ENCODE measurements at places on chromosomes 6 and 20. TPM values are rescaled to one million over a fixed set of nuclear protein-coding genes. Genes with fewer than 3 reads are reported as not detected.

DOP1A gene
- total RNA-seq, result 18.2 TPM

MYH7B gene
- total RNA-seq, result 0.11 TPM

NFATC2 gene
- total RNA-seq, result 0.51 TPM

EDN1 gene
- 1.8 TPM for total RNA-seq

SLC22A23 gene
- 7.3 TPM for total RNA-seq

SCRT2 gene
- total RNA-seq, result not detected

PRDM1 gene
- total RNA-seq, result 2.7 TPM

SCAF8 gene
- 22.3 TPM for total RNA-seq

SLC22A1 gene
- total RNA-seq, result not detected

MUC21 gene
- total RNA-seq, result not detected

SRMS gene
- not detected for total RNA-seq

DNA sequence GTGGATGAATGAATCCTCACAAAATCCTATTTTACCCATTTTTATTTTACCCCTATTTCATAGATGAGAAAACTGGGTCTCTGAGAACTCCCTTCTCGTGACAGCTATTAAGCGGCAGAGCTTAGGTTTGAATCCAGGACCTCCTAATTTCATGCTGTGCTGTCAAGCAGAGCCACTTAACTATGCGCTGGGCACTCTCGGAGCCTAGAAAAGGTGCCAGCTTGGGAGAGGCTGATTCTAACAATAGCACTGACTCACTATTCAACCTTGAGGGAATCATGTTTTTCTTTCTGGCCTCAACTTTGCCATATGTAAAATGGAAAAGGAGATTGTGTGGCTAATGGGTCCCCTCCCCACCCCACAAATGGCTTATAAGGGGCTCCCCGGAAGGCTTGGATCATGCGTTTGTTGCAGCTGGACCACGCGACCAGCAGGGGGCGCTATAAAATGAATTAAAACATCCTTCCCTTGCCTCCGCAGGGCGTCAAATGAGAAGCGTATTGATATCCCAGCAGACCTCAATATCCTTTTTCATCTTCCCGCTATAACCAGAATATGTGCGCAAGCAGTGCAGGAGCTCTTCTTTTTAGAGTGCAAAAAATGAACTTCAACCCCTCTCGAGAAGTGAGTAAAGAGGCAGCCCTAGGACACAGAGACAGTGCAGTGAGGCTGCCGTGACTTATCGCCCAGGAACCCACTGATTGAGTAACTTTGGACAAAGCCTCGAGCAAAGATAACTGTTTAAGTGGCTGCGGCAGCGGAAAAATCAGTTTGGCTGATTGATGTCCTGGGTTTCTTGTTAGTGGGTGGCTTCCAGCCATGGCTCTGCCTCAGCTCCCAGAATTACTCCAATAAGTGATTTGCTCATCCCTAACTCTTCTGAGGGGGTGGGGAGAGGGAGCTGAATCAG, 12.8 kb upstream of the PDYN start:
- H3K36me3 ChIP-seq, result no peaks in the 10 kb centered on the region
- H3K4me1 ChIP-seq, result peaks cover 16% of the 10 kb centered on the region
- no peak overlapping the region for H3K4me3 ChIP-seq
- peak; percentile 90 for DNase-seq

- no peaks in the 10 kb centered on the region for H3K27me3 ChIP-seq
- DNase-seq, result no peak
- no peaks in the 10 kb centered on the region for H3K4me1 ChIP-seq
Observed at GRCh38 chr20:42688576-42688975, 501.1 kb downstream of the PTPRT start.

DNA sequence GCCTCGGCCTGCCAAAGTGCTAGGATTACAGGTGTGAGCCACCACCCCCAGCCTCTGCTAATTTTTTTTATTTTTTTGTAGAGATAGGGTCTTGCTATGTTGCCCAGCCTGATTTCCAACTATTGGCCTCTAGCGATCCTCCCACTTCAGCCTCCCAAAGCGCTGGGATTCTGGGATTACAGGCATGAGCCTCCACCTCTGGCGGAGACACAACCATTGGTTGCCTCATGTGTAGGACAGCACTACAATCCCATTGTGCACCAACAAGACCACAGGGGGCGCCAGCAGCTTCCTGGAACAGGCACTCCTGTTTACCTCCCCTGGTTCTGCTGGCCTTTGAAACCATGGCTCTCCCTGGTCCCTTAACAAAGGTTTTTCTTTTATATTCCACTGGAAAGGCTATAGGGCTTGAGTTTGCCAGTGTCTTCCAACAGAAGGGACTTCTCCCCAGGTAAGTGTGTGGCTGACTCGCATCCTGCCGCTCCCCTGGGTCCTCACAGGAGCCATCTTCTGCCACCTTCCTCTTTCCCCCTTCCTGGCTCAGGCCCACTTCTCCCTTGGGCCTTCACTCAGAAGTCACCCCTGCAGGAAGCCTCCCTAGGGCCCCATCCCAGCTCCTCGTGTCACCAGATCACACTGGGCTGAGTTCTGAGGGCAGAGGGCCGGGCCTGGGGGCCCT, 39.2 kb upstream of the TLDC2 start:
- no peaks in the 10 kb centered on the region for H3K36me3 ChIP-seq
- H3K4me1 ChIP-seq, result peaks cover 26% of the 10 kb centered on the region
- H3K27me3 ChIP-seq, result no peaks in the 10 kb centered on the region
- H3K4me3 ChIP-seq, result no peak overlapping the region
- peak; percentile 63 for DNase-seq

- H3K36me3 ChIP-seq, result no peaks in the 10 kb centered on the region
- no peak overlapping the region for H3K4me3 ChIP-seq
- H3K4me1 ChIP-seq, result no peaks in the 10 kb centered on the region
Observed at GRCh38 chr6:92114797-92115196, 1304.6 kb downstream of the EPHA7 start.

DNA sequence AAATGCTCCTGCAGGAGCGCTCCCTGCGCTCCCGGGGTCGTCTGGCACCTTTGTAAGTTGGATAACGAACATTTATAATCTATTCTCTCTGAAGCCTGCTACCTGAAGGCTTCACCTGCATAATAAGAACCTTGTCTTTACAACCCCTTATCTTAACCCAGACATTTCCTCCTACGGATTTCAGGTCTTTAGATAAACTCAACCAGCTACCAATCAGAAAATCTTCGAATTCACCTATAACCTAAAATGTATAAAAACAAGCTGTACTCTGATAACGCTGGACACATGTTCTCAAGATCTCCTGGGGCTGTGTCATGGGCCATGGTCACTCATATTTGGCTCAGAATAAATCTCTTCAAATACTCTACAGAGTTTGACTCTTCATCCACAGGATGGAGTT, 4.1 kb upstream of the KCNK5 start:
- no peak overlapping the region for H3K4me3 ChIP-seq
- H3K36me3 ChIP-seq, result no peaks in the 10 kb centered on the region
- no peaks in the 10 kb centered on the region for H3K4me1 ChIP-seq
- peaks cover 10% of the 10 kb centered on the region for H3K27me3 ChIP-seq

GRCh38 chr6:164345327-164345726, 930.8 kb downstream of the QKI start:
- H3K27ac ChIP-seq, result no peak overlapping the region
- H3K4me1 ChIP-seq, result no peaks in the 10 kb centered on the region
- no peak for DNase-seq
- H3K4me3 ChIP-seq, result no peak overlapping the region
- no peaks in the 10 kb centered on the region for H3K27me3 ChIP-seq

GRCh38 chr20:10508468-10509251, 73.6 kb downstream of the SLX4IP start:
- peak; percentile 56 for DNase-seq
- H3K27ac ChIP-seq, result peak overlapping the region; percentile 44
- H3K36me3 ChIP-seq, result no peaks in the 10 kb centered on the region
- H3K27me3 ChIP-seq, result no peaks in the 10 kb centered on the region
- peaks cover 31% of the 10 kb centered on the region for H3K4me1 ChIP-seq

- no peak overlapping the region for H3K4me3 ChIP-seq
- H3K4me1 ChIP-seq, result peaks cover 41% of the 10 kb centered on the region
- no peaks in the 10 kb centered on the region for H3K36me3 ChIP-seq
- peak; percentile 66 for DNase-seq
- H3K27ac ChIP-seq, result peak overlapping the region; percentile 88
Observed at GRCh38 chr6:36248980-36249379, 20.9 kb upstream of the PNPLA1 start.

GRCh38 chr6:10730254-10730653, 7.4 kb downstream of the TMEM14C start:
- H3K27ac ChIP-seq, result no peak overlapping the region
- peaks cover 35% of the 10 kb centered on the region for H3K36me3 ChIP-seq
- peaks cover 12% of the 10 kb centered on the region for H3K4me1 ChIP-seq
- no peak for DNase-seq
- H3K27me3 ChIP-seq, result no peaks in the 10 kb centered on the region
- H3K4me3 ChIP-seq, result no peak overlapping the region

DNA sequence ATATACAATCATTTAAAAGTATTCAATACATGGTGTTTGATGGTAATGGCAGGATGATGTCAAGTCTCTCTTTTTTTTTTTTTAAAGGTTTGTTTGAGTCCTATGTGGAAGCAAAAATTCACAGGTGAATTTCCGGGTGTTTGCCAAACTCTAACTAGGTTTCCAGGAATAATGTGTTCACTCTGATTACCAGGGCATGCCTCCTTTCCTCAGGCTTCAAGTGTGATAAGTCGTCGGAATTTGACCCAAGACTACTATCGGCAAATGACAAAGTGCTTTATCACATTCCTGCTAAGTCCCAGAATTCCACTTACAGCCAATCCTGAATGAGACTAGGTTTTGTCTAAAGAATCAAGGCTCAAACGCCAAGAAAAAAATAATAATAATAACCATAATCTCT, 7.3 kb downstream of the OARD1 start:
- DNase-seq, result no peak
- no peak overlapping the region for H3K27ac ChIP-seq
- H3K36me3 ChIP-seq, result no peaks in the 10 kb centered on the region
- H3K4me1 ChIP-seq, result peaks cover 2% of the 10 kb centered on the region

DNA sequence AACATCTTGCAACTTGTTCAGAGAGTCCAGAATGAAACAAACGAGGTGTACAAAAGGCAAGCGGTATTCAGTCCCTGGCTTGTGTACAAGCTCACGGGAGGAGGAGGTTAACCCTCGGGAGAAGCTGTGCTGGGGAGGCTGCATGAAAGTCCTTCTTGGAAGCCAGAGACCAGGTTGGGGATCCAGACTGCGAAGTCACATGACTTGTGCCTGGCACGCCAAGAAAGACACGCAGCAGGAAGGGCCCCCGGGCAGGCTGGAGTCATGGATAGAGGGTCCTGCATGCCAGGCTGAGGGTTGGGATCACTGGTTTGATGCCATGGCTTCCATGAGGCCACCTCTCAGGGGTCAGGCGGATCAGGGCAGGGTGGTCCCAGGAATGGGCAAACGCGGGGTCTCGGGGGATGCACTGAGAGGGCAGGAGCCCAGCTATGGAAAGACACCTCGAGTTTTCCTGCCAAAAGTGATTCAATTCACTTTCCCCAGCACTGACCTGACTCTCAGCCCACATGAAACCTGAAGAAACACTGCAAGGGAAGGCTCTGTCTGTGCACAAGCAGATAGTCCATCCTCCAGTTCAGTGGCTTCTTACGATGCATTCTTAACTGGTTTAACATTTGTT, 79.4 kb downstream of the DLL1 start:
- H3K27ac ChIP-seq, result no peak overlapping the region
- no peaks in the 10 kb centered on the region for H3K4me1 ChIP-seq
- no peak for DNase-seq

- H3K4me3 ChIP-seq, result no peak overlapping the region
- DNase-seq, result peak; percentile 69
- peaks cover 5% of the 10 kb centered on the region for H3K4me1 ChIP-seq
- no peak overlapping the region for H3K27ac ChIP-seq
Observed at GRCh38 chr6:132218059-132218696, 183.1 kb downstream of the MOXD1 start.

- H3K27ac ChIP-seq, result no peak overlapping the region
- DNase-seq, result no peak
- no peaks in the 10 kb centered on the region for H3K27me3 ChIP-seq
- H3K4me3 ChIP-seq, result no peak overlapping the region
- no peaks in the 10 kb centered on the region for H3K36me3 ChIP-seq
- H3K4me1 ChIP-seq, result no peaks in the 10 kb centered on the region
Observed at GRCh38 chr6:45780523-45780922, 235.1 kb downstream of the CLIC5 start.

- H3K4me3 ChIP-seq, result no peak overlapping the region
- H3K36me3 ChIP-seq, result peaks cover 10% of the 10 kb centered on the region
- no peak overlapping the region for H3K27ac ChIP-seq
- H3K4me1 ChIP-seq, result peaks cover 30% of the 10 kb centered on the region
- DNase-seq, result no peak
- H3K27me3 ChIP-seq, result no peaks in the 10 kb centered on the region
Observed at GRCh38 chr6:116575227-116575626, 3.9 kb downstream of the RWDD1 start.

DNA sequence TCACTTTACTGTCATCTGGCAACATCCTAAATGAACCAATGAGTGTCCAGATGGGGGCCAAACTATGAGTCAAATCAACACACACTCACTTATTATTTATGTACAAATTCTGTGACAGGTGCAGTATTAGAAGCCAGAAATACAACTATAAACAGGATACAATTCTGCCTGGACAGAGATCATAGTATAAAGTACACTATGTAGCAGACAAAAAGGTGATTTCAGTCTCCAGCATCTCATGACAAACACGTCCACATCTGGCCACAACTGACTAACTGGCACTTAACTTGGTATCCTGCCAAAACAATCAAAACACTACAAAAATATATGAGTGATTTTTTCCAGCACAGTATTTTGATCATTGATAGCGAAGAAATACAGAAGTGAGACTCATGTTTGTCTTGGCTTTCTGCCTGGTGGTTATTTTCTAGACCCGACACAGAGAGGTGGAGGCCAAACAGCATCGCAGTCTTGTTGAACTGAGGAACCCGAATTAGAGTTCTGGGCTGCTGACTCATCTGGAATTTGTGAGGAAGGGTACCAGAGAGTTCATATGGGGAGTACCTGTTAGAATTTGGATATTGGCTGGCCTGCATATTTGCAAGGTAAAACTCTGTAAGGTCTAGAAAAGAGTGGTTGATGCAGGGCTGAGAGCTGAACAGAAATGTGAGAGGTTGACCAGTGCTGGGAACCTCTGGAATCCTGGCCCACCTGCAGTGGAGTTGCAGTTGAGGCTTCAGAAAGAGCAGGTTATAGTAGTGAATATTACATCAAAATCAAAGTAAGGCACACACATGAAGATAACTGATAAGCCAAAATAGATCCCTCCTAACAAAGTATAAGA, 475.2 kb downstream of the PTPRT start:
- H3K4me1 ChIP-seq, result no peaks in the 10 kb centered on the region
- no peaks in the 10 kb centered on the region for H3K36me3 ChIP-seq
- no peak for DNase-seq
- no peaks in the 10 kb centered on the region for H3K27me3 ChIP-seq
- no peak overlapping the region for H3K27ac ChIP-seq
